Spinal cord (tissue), 10 donors: ENCODE measurements at places on chromosomes 1 and 21. TPM values are rescaled to one million over a fixed set of nuclear protein-coding genes. Genes with fewer than 3 reads are reported as not detected.

Gene ARMH1
- 6.3 TPM for total RNA-seq

Gene PLA2G2C
- total RNA-seq: not detected

Gene S100A16
- total RNA-seq: 101 TPM

Gene SELENBP1
- 147 TPM for total RNA-seq

Gene CD1E
- 0.10 TPM for total RNA-seq

GRCh38 chr1:6386371-6386949 is 7.1 kb downstream of the ACOT7 start:
- no peak for DNase-seq

DNA sequence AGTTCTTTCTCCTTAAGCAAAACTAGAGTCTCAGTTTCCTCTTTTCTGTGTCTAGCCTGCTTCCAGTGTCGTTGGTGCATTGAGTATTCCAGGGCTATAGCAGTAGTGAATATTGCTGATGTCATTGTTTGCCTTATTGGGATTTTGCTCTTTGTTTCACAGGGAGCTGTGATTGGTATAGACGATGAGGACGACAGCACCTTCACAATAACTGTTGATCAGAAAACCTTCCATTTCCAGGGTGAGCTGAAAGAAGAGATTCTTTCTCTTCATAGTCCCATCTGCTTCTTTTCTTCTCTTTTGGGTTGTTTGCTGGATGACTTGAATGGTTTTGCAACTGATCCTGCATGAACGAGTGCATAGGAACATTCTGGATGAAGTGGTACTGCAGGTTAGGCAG is 52.4 kb downstream of the OSBPL9 start:
- no peak for DNase-seq

DNA sequence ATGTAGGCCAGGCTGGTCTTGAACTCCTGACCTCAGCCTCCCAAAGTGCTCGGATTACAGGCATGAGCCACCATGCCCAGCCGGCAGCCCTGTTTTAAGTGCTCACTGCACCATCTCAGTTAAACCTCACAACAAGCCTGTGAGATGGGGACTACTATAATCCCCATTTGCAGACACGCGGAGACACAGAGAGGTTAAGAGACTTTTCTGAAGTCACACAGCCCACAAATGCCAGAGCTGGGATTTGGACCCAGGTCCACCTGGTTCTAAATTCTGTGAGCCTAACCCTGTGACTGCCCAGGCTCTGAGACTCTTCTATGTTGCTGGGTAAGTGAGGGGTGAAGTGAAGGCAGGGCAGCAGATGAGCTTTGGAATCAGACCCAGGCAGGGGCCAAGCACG is 6.4 kb downstream of the PADI1 start:
- DNase-seq: no peak

GRCh38 chr1:95023399-95024043 is 49.2 kb downstream of the ALG14 start:
- no peak for DNase-seq

DNA sequence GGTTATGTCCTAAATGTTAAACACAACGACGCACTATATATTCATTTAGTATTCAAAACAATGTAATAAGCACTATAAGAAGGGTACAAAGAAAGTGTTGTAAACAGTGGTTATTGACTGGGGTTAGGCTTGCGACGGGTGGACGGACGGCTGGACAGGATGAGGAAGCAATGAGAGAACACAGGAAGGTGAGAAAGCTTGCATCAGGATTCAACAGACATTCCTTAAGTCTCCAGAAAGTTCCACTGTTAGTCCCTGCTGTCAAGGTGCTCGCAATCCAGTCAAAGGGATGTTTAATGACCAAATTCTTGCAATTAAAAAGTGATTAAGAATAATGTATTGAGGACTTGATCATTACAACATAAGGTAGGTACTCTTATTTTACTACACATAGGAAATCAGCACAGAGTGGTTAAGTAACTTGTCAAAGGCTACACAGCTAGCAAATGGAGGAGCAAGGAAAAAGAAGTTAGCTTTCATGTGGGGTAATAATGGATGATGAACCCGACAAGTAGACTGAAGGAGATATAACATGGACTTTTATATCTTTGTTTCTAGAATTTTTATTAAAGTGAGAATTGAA is 994 bp upstream of the ACBD6 start:
- DNase-seq: no peak

DNA sequence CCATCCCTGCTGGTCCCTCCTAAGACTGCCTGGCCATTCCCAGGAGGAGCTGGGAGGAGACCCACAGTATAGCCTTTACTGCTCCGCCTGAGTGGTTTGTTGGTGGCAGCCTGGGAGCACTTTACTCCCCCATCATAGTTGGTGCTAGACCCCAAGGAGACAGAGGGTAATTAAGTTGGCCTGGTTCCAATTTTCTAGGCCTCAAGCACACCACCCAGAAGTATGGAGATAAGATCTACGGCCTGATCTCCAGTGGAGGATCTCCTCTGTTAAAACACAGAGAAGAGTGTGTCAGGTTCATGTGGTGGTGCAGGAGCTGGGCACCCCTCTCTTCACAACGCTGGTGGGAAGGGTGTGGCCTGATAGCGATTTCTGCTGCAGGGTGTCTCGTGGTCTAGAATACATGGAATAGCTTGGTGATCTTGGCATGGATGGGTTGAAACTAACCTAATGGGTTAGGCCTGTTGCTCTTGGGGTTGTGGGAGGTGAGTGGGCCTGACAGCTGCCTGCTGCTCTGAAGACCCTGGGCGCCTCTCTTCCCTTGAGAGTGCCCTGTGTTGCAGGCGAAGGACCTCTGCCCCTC is 68.5 kb downstream of the FASLG start:
- DNase-seq: no peak

DNA sequence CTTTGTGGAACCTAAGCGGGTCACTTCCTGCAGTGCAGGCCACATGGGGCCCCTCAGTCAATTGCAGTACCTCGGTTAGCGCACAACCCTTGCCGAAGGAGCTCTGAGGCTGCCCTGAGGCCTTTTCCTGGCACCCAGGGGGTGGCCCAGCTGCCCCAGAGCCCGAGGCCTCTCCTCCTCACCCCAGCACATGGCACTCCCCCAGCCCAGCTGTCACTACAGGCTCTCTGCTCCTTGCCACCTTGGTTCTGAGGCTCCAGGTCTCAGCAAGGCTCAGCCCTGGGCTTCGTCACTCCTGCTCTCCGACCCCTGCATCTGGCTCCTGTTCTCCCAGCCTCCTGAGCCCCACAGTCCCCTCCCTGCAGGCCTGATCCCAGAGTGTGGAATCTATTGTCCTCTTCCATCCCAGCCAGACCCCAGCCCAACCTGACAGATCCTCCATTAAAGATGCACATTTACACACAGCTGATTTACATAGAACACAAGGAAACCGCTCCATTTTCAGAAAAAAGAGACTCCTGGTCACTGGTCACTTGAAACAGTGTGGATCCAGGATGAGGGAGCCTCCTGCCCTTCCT is 192.8 kb upstream of the POU3F1 start:
- no peak for DNase-seq

GRCh38 chr1:59316497-59317128 is 19.7 kb downstream of the FGGY start:
- DNase-seq: no peak

GRCh38 chr21:33682992-33683627 is 40.8 kb downstream of the ITSN1 start:
- DNase-seq: no peak

- DNase-seq: no peak
Measured at GRCh38 chr1:2194319-2194897, at the start of gene FAAP20. Gene FAAP20 (minus strand): TSS chr1:2194772. CDS start chr1:2194749, 23 bp downstream.

- DNase-seq: no peak
Measured at GRCh38 chr1:81228926-81229325, 571.8 kb upstream of the ADGRL2 start.

GRCh38 chr1:81304187-81304586 is 496.5 kb upstream of the ADGRL2 start:
- DNase-seq: no peak

GRCh38 chr1:209710093-209710492 is 5.4 kb downstream of the HSD11B1 start:
- no peak for DNase-seq

DNA sequence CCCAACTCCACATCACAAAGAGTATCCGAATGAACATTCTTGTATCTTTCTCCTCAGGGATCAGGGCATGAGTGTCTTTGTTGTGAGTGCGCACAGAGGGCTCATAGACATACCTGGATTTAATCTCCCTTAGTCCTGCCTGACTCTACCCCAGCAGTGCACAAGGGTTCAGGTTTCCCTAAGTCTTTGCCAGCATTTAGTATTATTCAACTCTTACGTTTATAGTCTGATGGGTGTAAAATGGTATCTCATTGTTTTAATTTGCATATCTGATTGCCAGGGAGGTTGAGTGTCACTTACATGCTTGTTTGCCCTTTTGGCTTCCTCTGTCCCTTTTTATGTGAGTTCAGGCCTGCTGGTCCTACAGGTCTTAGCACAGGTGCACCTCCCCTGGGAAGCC is 49.5 kb downstream of the FOXD2 start:
- no peak for DNase-seq

DNA sequence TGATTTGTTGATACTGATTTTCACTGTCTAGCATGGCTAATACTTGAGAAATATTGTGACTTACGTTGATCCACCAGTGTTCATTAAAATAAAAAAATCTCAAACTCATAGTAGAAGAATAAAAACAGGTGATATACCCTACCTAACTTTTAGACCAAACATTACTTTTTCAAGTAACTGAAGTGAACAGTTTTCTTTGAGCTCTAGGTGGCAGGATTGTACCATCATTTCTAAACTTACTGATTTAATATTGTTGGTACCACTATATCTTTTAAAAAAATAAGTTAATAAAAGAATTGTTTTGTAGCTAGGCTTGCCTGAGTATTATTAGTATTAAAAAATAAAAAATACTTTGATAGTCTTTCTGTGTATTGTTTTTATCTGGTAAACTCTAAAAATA is 21.5 kb downstream of the CDC73 start:
- DNase-seq: peak; percentile 80

DNA sequence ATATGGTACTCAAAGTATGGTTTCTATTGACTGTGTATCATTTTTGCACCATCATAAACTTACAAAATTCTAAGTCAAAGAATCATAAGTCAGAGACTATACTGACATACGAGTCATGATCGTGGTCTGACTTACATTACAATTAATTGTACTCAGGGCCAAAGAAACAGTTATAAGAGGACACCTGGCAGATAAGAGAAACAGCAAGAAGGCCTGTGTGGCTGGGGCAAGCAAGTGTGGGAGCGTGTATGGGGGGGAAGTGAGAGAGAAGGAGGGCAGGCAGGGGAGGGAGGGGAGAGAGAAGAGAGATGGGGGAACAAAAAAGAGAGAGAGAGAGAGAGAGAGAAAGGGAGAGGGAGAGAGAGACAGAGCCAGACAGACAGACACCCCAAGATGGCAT is 70.9 kb downstream of the RERE start:
- no peak for DNase-seq

GRCh38 chr1:19038732-19039131 is 82.3 kb upstream of the IFFO2 start:
- DNase-seq: no peak

DNA sequence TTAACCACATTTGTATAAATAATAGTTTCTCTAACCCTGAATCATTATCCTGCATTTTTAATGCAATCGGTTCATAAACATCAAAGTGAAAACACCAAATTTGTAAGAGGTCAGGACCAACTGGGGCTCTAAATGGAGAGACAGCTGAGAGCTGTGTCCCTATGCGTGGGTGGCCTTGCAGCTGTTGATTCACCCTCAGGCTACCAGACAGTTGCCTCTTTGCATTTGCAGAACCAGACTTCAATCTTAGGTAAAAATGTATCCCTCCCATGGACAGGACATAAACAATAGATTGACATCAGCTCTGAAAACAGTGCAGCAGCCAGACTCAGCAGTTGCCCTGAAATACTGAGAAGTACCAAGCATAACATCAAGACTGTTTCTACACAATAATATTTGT is 8.8 kb upstream of the TGFB2 start:
- DNase-seq: no peak

DNA sequence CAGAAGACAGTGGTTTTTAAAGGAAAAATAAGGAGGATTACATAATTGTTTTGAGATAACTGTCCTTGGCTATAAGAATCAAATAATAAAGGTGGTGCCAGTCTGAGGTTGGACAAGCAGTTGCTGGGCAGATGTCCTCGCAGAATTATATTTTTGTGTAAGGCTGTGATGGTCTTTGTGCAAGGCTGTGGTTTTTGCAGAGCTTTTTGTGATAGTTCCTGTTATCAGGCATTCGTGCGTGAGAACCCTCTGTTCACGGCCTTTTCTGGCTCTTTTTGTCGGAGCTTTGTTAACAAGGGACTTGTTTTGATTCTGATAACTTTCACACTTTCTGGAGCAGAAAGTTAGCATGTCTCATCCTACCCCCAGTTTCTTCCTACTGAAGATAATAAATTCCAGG is 33.4 kb downstream of the SH3BP5L start:
- no peak for DNase-seq

DNA sequence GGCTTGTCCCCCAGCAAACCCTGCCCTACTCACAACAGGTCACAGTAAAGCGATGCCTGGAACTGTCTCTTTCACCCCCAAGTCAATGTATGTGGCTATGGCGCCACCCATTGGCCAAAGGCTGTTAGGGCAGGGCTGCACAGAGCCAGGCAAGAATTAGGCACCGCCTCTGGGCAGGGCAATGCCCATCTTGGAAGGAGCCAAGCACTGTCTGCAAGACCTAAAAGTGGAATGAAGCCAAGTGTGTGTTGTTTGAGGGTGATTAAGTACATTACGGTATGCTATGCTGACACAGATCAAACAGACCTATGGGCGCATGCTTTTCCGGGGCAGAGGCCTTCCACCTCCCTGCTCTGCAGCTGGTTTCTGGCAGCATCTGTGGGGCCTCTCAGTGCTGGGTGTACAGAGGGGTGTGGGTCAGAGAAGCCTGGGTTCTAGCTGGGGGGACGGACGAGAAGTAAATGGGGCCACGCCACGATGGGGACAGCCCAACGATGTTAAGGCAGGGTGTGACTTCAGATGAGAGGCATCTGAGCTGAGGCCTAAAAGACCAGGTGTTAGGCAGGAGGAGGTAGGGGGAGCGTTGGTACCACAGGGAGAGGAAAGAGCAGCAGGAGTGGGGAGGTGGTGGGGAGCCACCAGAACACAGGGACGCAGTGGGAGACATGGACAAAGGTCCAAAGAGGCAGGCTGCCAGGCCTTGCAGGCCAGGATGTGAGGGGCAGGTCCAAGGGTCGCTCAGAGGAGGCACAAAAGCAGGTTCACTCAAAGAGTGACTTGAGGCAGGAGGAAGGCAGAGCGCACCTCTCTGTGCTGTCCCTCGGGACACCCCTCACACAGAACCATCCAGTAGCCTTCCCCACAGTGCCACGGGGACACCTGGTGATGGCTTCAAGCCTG is 49.8 kb downstream of the ACOT7 start:
- DNase-seq: no peak

DNA sequence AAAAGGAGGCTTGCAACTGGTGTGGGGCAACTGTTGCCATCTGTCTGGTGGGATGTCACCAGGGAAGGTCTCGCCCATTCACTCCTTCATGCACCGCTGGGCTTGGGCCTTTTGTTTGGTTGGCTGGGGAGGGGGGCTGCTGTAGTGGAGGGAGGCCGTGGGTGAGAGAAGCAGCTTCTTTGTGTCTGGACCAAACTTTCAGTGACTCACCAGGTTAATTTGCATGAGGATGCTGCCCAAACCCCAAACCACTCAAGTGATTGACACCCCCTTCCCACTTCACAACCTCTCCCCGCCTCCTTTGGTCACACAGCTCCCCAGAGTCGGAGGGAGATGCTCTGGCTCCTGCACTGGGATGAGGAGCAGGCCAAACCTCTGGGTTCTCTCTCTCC is 19.7 kb downstream of the BTG2 start:
- peak; percentile 78 for DNase-seq
